Erythroblast (primary cell): ENCODE measurements at places on chromosomes 4 and X.

GRCh38 chrX:110268886-110269285, 49.0 kb downstream of the AMMECR1 start:
- DNase-seq = no peak

DNA sequence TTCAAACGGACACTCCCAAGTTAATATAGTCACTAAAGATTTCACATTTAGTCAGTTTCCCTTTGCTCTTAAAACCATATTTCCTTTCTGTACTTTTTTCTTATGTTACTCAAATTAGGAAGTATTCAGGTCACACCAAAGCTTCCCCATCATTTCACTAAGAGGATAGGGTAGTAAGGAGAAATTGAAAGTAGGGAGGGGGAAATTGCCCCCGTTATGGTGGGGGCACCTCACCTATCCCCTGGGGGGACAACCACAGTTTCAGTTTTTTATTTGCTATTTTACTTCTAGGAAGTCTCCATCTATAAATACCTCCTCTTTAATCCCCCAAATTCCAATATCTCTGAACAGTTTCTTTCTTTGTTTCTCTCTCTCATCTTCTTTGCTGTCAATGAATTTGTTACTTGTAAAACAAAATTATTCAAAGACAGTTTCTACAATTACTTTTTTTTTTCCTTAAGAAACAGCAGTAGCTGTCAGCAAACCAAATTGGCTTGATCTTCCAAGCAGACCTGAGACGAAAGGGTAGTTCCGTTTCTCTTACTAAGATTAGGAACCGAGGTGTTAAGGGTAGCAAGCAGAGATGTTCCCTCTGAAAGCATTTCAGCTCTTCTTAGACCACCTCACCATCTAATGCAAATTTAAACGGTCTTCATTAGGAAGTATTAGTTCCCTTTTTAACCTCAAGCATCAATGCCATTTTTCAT, 160.2 kb upstream of the KLF3 start:
- no peak for DNase-seq

- no peak for DNase-seq
Observed at GRCh38 chr4:159283696-159284095, 180.8 kb downstream of the RAPGEF2 start.

- no peak for DNase-seq
Observed at GRCh38 chr4:6539009-6539764, 35.8 kb upstream of the MAN2B2 start.

DNA sequence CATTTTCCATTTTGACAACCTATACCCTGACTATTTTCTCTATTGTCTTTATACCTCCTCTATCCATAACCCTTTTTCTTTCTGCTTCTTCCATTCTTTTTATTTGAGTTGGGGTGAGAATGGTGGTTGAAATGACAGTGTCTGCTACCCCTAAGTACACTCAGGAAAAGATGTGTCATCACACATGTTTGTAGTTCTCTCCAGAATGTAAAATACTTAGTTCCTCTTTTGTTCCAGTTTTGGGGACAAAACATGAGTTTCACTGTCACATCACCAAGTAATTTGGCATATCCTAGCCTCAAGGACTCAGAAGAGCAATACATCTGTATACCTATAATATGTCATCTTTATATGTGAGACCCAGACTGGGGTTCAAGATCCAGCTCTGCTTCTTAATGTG, 90.3 kb downstream of the COMMD8 start:
- no peak for DNase-seq

GRCh38 chrX:115311601-115312001, 22.1 kb downstream of the LUZP4 start:
- DNase-seq = peak; percentile 75

- no peak for DNase-seq
Observed at GRCh38 chr4:83870328-83870950, 334.5 kb downstream of the GPAT3 start.

DNA sequence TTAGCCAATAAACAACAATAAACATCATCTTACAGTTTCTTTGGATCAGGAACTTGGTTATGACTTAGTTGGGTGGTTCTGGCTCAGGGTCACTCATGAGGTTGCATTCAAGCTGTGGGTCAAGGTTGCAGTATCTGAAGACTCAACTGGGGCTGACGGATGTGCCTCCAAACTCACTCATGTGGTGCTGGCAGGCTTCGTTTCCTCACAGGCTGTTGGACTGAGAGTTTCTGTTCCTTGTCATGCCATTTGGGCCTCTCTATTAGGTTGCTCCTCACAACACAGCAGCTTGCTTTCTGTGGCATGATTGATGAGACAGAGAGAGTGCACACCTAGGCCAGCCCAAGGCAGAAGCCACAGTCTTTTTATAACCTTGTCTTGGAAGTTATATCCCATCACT, 20.7 kb downstream of the FRMPD3 start:
- DNase-seq = no peak

DNA sequence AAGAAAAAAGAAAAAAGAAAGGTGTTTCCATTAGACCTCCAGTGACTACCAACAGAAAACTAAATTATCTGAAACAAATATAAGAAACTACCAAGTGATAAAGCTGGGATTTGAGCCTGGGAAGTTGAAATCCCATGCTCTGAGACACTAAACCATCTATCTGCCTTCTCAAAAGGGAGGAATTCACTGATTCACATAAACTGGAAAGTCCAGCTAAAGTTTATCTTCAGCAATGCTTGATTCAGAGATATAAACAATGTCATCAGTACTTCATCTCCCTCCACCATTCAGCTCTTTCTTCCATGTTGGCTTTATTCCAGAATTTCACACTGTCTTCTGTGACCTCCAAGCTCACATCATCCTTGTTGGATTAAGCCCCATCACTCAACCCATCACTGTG, 96.3 kb downstream of the IQCM start:
- no peak for DNase-seq

GRCh38 chrX:134144231-134144630, 92.8 kb upstream of the CCDC160 start:
- peak; percentile 0 for DNase-seq

GRCh38 chr4:148270630-148271029, 171.6 kb downstream of the NR3C2 start:
- DNase-seq = no peak
